ENCODE measurements at places on chromosomes 5 and 9.
A peak's percentile ranks its signal among the peaks of the same experiment; 100 is the strongest.

DNA sequence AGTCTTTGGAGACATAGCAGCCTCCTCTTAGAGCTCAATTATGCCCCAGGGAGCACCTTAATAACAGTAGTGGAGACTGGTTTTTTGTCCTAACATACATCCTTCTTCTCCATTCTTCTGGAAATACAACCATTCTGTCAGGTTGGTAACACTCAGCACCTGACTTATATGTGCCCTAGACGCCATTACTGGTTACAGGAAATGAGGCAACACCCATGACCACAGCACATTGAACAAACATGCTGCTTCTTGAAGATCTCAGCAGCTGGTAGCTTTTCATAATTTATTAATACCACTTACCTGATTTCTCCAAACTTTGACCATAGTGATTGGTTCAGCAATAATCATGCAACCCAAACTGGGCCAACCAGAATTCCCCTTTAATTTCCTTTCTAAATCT lies 25.1 kb upstream of the TRPM3 start:
- no peak for DNase-seq

- no peak for DNase-seq
Measured at GRCh38 chr9:20837166-20837565, 153.1 kb downstream of the FOCAD start.

- no peak for DNase-seq
Measured at GRCh38 chr9:135463140-135463539, 16.4 kb upstream of the PPP1R26 start.

DNA sequence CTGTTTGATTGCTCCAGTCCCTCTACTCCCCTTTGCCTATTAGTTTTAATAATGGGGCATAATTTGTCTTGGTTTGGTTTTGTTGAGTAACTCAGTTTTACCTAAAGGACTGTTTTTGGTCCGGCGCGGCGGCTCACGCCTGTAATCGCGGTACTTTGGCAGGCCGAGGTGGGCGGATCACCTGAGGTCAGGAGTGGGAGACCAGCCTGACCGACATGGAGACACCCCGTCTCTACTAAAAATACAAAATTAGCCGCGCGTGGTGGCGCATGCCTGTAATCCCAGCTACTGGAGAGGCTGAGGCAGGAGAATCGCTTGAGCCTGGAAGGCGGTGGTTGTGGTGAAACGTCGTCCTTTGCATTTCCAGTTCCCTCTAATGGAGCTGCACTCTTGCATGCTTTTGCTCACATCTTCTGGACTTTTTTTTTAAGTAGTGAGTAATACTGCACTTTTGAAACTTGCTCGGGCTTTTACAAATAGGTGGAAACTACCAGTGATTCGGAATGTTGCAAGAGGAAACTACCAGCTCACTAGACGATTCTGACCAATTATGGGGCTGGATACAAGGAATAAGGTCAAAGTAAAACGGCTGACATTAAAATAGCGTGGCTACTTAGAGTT lies 721 bp upstream of the MAML1 start:
- peak; percentile 81 for DNase-seq

DNA sequence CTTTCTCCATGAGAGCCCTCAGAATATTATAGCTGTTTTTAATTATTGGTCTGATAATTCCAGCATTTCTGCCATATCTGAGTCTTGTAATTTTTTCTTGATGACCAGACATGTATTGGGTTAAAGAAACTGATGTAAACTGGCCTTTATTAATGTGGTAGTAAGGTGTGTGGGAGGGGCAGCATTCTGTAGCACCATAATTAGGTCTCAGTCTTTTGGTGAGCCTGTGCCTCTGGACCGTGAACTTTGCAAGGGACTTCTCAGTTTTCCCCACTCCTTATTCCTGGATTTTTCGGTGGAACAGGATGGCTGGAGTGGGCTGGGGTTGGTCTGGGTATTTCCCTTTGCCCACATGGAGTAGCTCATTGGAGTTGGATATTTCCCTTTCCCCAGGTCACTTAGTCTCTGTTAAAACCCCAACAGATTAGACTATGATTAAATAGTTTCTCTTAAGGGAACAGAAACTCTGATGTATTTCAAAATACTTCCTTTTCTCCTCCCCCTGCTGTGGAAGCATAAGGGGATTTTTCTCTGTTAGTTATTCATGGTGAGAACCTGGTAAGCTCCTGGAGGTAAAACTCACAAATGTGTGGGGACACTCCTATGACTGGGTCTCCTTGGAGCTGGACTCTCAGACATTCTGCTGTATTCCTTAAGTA lies 52.4 kb downstream of the FSD1L start:
- DNase-seq, result no peak

GRCh38 chr9:89969156-89969675 lies 364.4 kb downstream of the GADD45G start:
- no peak for DNase-seq

GRCh38 chr9:69812068-69813000 lies 8.3 kb upstream of the CFAP95 start:
- no peak for DNase-seq

DNA sequence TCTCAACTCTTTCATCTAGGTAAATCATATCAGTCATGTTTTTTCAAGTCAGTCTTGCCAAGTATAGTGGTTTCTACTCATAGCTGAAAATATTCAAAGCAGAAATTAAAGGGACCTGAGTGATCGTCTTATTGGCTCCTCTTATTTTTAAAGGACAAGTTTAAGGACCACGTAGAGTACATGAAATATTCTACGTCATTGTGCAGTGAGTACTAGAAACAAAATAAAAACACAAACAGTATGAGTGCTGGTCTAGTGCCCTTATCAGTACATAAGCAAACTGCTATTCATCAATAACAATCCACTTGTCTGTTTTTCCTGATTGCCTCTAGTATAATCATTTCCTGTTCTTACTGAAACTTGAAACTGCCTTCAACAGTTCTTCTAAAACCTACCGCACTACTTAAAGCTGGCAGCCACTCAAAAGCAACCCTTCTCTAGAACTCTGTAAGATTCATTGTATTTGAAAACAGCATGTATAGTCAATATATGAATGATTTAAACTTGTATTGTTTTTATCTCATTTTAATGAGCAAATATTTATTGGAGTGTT lies 853.7 kb downstream of the TAF11L14 start:
- no peak for DNase-seq

- no peak for DNase-seq
Measured at GRCh38 chr5:40762705-40763104, 6.9 kb upstream of the TTC33 start.

DNA sequence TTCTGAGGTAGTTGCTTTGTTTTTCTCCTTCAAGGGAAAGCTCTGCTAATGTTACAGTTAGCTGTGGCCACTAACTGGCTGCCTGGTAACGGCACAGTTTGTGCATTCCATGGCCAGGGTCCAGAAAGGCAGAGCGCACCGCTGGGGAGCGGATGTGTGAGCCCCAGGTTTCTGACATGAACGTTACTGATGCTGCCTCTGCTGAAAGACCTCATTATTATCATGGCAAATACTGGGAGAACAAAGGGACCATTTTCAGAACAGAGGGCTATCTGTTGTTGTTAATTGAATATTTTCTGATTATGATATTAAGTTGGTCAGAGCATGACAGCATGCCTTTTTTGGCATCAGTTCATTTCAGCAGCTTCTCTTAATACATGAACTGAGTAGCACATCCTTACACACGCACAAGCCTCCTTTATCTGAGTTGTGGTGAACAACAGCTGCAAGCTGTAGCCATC lies 134.1 kb downstream of the NUDT12 start:
- no peak for DNase-seq

GRCh38 chr5:96771395-96771794 lies 36.4 kb downstream of the ERAP1 start:
- no peak for DNase-seq

DNA sequence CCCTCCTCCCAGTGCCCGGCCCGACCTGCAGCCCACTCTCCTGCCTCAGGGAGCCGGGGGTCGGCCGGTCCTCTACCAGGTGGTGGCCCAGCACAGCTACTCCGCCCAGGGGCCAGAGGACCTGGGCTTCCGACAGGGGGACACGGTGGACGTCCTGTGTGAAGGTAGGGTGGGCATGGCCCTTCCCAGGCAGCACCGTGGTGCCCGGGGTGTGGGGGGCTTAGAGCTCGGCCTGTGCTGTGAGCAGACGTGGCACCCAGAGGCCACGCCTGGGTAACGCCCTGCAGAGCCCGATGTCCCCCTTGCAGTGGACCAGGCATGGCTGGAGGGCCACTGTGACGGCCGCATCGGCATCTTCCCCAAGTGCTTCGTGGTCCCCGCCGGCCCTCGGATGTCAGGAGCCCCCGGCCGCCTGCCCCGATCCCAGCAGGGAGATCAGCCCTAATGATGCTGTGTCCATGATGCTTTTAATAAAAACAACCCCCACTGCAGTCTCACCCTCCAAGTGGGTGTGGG lies 7.2 kb downstream of the ENTPD8 start:
- DNase-seq, result peak; percentile 76

DNA sequence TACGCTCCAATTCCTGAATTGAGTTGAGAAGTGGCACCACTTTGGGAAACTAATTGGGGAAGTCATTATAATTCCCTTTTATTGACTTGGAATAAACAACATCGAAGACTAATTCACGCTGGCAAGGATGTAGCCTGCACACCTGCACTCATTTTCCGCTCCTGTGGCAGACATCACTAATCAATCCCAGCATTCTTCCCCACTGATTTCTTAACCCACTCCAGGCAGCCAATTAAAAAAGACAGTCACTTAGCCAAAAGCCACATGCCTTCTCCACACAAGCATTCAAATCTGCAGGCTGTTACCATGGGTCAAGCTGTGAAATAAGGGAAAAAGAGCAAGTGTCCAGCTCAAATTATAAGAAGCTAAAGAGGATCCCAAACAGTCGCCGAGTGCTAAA lies 68.2 kb upstream of the HRH2 start:
- no peak for DNase-seq

DNA sequence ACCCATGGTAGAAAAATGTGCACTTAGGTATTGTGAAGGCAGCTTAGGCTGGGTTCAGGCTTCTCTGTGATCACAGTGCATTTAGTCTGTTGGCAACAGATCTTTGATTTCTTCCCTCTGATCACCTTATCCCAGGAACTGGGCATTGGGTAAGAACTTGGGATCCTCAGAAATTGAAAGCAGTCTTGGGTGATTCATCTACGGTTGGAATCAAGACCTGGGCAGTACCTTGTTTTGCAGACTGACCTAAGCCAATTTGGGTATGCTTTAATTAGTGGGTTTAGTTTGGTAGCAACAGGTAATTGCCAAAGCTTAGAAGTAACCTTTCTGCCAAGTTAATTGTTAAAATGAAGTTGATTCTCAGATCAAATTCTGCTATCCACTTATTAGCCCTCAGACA lies 17.8 kb downstream of the ENTREP1 start:
- no peak for DNase-seq

DNA sequence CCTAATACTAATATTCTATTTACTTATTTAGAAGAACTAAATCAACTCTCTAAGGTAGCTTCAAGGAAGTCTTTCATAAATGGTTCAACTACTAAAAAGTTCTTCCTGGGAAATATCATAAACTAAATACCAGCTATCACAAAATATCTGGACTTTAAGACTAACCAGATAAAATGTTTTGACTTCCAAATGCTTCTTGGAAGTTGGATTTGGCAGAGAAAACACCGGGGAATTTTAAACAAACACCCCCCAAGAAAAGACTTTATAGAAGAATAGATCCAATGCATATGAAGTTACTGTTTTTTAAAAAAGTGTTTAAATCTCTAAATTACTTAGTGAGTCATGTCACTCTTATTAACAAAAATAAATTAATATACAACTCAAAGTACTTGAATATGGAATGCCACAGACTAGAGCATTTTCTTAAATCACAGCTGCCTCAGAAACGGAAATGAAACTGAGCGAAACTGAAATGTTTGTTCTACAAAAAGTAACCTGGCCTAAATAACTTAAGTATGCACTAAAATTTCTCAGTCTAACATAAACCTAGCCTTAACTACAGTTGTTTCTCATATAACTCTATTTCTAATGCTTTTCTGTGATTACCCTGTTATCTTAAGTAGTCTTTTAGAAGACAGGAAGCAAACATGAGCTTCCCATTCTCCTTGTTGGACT lies 6.8 kb downstream of the ABCA1 start:
- no peak for DNase-seq

- DNase-seq, result no peak
Measured at GRCh38 chr5:163383754-163384153, 53.6 kb upstream of the CCNG1 start.

GRCh38 chr5:139955616-139956273 lies 87.4 kb downstream of the NRG2 start:
- no peak for DNase-seq

- DNase-seq, result no peak
Measured at GRCh38 chr5:149765932-149766331, 35.8 kb downstream of the PPARGC1B start.

DNA sequence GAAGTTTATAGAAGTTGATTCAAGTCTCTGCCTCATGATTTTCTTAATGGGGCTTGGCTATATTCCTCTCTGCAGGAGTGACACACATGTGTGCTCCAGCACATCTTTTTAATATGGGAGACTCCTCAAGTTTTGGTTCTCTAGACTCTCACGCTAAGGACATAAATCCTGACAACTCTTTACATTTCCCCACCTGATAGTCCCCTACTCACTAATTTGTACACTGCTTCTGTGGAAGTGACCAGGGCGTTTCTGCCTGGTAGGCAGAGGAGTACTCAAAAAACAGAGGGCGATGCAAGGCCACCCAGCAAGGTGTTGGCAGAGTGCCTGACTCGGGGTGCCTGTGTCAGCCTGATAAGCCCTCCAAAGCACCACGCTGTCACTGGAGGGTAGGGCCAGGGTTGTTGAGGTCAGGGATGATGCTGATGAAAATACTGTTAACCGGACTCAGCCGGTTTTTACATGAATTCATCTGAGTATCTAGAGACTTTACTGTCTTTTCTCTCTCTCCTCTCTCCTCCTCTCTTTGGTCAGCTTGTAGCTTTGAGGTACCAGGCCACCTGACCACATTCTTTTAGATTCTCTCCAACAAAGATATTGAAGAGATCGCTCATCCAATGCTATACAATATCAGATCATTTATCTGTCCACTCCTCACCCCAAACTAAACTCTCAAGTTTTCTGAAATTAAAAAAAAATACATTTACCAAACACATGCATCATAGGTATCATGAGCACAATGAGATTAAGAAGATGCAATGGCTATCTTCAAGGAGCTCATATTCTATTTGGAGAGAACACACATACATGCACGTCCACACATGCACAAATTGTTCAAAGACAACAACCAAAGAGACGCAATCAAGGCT lies 205.2 kb downstream of the PIK3R1 start:
- no peak for DNase-seq

- DNase-seq, result no peak
Measured at GRCh38 chr5:100517301-100517974, 17.7 kb upstream of the FAM174A start.
